ENCODE measurements at places on chromosomes 4 and X.

GRCh38 chr4:101414496-101414895 lies 67.2 kb upstream of the PPP3CA start:
- DNase-seq, result no peak

- no peak for DNase-seq
Measured at GRCh38 chr4:33160126-33160525, 2440.0 kb downstream of the PCDH7 start.

GRCh38 chr4:98627531-98628257 lies 30.7 kb downstream of the TSPAN5 start:
- no peak for DNase-seq

- DNase-seq, result no peak
Measured at GRCh38 chrX:7068939-7069367, 78.6 kb upstream of the STS start.

GRCh38 chr4:43458293-43458692 lies 565.8 kb downstream of the GRXCR1 start:
- no peak for DNase-seq

- no peak for DNase-seq
Measured at GRCh38 chr4:65600656-65601055, 69.6 kb downstream of the EPHA5 start.

DNA sequence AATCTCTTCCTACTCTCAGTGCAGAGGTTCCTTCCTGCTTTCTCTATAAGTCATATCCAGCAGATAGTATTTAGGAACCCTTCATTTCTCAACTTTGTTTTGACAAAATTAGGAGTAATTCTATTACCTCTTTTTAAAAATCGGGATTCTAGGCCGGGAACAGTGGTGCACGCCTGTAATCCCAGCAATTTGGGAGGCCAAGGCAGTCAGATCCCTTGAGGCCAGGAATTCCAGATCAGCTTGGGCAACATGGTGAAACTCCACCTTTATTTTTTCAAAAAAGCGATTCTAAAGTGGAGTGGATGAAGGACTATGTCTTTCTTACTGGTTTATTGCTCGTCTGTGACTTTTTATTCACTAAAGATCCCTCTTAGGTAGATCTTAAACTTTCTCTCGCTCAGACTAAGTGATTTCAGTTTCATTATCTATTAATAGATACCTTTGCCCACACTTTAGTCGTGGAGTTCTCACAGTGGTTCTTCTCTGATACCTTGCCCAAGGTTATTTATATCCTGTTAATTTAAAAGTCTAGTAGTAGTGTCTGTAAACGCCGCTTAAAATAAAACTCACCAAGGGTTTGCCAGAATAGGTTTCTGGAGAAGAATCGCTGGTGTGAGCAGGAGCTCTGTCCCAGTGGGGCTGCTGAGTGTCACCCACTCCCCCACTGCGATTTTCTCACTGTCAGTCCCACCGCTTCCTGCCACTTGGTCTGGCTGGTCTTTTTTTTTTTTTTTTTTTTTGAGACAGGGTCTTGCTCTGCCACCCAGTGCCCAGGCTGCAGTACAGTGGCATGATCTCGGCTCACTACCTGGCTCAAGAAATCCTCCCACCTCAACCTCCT lies 27.0 kb upstream of the TMEM131L start:
- DNase-seq, result no peak

All from NCI-H2171 (cell line).